ENCODE measurements at places on chromosomes 3 and 15.

- DNase-seq = no peak
These were observed 379.6 kb upstream of the PDZRN3 start for GRCh38 chr3:74004386-74004785.

GRCh38 chr15:72797834-72798233 lies 14.3 kb upstream of the ADPGK start:
- no peak for DNase-seq

GRCh38 chr3:126781889-126782491 lies 78.0 kb downstream of the CHCHD6 start:
- DNase-seq = no peak

DNA sequence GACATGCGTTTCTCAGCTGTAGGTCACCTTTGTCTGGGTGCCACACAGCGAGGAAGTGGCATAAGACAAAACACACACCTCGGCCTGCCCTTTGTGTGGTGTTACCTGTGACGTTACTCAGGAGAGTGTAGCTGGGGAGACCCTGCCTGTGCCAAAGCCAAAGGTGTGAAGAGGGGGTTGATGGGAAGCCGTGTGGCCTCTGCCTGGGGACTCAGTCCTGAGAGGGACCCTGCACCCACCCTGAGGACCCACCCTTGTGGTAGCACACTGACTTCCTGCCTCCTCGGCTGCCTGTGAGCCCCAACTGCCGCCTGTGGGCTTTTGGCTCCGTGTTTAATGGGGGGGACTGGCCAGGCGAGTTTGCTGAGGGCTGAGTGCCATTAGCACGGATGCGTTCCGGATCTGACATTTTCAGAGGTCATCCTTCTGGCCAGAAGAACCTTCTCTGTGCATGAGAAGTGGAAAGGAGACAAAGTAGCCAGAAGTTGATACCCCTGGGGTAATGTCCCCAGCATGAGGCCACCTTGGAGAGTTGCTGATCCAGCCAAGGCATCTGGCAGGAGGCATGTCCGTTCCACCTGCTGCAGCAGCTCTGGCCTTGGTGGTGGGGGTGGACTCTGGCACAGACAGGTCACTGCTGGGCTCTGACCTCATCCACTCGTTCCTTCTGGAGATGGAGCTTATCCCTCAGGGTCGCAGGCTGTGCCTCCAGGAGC lies 51.8 kb upstream of the FURIN start:
- DNase-seq = no peak

DNA sequence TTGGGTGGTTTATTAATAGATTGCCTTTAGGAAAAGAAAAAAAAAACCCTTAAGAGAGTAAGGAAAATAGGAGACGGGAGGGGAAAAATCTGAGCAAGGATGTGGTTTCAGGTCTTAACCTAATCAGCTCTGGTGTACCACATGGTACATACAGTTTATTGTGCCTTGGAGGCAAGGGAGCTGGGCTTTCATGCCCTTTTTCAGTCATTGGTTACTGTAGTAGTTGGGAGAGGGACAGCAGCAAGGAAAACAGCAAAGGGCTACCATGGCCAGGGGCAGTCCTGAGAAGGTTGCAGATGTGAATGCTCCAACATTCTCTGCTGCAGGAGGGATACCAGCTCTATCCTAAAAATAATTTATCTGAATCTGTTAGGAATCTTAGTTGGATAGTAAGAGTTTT lies 5.9 kb downstream of the CMC1 start:
- DNase-seq = no peak

DNA sequence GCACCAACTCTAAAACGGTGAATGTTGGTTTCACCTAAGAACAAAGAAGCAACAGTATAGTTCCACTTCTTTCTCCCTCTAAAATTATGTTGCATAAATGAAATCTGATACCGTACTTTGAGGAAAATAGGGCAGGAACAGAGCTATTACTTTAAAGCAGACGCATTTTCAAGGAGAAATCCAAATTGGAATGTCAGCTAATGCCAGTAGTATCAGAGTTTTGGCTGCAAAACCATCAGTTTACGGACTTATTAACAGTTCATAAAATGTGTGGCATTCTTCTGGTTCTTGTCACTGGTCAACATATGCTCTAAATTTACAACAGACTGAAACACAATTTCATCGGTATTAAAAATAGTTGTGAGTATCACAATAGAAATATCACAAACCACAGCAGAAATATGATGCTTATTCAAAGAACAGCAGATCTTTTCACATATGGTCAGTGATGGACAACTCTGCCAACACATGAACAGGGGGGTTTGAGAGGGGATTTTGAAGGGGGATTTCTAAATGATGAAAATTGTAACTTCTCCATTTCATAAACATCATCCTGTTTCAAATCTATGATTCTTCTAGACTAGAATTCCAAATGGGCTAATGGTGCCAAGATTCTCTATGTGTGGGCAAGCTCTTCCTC lies 38.7 kb upstream of the ROBO2 start:
- DNase-seq = no peak

- no peak for DNase-seq
These were observed 132.7 kb upstream of the TPRG1 start for GRCh38 chr3:189038773-189039745.

DNA sequence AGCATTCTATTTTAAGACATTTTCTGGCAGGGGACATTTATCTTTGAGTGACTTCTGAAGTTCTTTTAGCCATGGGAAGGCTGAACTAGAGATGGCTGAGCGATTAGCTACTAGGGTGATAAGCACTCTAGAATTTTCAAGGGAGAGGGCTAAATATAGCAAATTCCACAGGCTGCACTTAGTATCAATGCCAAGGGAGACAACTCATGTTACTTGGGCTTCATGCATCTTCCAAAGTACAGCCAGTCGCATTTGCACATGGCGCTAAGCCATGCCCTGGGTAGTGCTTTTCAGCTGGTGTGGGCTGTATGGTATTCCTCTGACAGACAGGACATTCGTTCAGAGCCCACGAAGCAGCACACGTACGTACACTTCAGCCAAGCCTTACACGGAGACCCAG lies 69.6 kb downstream of the RYR3 start:
- no peak for DNase-seq

- DNase-seq = no peak
These were observed 40.0 kb downstream of the MUC4 start for GRCh38 chr3:195771646-195772300.

GRCh38 chr15:61541516-61541915 lies 312.4 kb upstream of the RORA start:
- DNase-seq = no peak

GRCh38 chr3:140602781-140603180 lies 75.1 kb upstream of the TRIM42 start:
- no peak for DNase-seq

DNA sequence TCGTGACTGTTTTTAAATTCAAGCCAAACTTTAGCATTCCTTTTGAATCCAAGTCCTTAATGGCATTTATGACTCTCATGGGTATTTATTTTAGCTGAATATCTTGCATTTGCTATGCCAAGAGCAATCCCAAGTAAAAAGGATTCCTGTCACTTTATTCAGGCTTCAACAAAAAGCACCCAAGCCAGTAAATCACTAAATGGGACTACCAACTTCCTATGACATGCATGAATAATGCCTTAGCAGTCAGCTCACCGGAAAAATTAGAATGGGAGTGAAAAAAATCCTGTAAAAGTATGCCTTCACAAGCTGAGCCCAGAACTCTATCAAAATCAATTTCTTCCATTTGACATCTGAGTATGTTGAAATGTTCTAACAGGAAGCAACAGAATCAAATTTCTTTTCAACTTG lies 1297.9 kb downstream of the ROBO2 start:
- DNase-seq = no peak

GRCh38 chr3:186070996-186071395 lies 37.9 kb downstream of the ETV5 start:
- no peak for DNase-seq

DNA sequence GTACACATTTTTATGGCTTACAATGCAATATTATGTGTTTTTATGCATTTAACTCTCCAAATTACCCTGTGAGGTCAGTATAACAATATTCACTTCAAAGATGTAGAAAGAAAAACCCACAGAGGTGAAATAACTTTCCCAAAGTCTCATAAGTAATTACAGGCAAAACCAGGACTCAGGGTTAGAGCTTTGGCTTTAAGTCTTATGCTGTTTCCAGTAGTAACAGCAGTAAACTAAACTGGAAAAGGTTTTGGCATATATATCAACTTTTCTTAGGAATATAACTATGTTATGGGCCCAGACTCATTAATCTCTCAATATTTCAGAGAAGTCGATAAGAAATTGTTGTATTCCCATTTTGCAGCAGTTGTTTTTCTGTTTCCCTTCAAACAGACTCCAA lies 206.3 kb upstream of the KCNMB2 start:
- DNase-seq = no peak

- DNase-seq = no peak
These were observed 26.2 kb upstream of the ZNF770 start for GRCh38 chr15:35014241-35014640.

DNA sequence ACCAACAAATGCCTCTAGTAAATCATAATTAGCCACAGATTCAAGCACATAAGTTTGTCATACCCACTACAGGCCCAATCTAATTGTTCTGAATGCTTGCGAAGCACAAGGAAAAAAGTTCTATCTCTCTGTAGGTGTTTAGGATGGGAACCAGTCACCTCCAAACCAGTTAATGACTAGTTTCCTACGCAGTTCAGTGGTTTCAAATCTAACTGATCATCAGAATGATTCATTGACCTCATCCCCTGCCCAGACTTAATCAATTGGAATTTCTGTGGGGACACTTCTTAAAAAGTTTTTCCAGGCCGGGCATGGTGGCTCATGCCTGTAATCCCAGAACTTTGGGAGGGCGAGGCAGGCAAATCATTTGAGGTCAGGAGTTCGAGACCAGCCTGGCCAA lies 24.3 kb upstream of the MASP1 start:
- no peak for DNase-seq

DNA sequence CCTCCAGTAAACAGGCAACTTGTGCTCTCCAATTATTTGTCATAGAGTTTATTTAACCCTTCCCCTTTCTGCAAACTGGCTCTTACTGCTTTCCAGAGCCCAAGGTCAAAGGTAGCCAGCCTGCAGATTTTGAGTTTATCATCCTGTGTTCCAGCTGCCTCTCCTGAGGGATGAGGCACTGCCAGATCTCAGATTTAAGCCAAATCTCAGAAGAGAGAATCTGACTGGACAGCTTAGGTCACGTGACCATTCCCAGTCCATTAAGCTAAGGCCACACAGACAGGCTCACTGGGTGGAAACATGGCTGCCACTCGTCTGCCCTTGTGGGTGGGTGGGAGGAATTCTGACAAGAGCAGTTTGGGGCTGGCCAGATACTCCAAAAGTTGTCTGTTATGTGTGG lies 8.6 kb upstream of the SIAH2 start:
- no peak for DNase-seq

DNA sequence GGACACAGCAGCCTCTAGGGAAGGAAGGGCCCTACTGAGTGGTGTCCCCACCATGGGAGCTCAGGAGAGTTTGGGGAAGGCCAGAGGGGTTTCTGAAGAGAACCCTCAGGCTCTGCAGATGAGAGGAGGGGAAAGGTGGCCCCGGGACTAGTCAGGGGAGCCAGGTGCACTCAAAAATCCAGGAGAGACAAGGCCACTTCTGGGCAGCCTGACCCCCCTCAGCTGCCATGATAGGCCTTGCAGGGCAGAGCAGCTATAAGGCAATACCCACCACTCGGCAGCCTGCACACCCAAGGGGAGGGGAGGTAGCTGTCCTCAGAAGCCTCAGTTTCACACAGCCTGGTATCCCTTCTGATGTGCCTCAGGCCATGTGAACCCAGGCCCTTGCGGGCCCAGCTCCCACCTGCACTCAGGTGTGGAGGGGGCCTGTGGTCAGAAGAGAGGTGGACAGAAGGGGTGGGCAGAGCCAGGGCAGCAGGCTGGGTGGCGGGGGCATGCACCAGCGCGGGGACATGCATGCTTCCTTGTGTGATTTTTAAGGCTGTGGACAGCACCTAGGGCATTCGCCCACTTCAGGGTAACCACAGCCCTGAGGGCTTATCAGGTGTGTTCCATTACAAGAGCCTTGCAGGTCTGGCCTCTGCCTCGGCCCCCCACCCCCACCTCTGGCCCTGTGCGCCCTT lies 34.6 kb downstream of the SRPRB start:
- DNase-seq = no peak

- DNase-seq = no peak
These were observed 49.8 kb upstream of the GALNT15 start for GRCh38 chr3:16124636-16125035.

DNA sequence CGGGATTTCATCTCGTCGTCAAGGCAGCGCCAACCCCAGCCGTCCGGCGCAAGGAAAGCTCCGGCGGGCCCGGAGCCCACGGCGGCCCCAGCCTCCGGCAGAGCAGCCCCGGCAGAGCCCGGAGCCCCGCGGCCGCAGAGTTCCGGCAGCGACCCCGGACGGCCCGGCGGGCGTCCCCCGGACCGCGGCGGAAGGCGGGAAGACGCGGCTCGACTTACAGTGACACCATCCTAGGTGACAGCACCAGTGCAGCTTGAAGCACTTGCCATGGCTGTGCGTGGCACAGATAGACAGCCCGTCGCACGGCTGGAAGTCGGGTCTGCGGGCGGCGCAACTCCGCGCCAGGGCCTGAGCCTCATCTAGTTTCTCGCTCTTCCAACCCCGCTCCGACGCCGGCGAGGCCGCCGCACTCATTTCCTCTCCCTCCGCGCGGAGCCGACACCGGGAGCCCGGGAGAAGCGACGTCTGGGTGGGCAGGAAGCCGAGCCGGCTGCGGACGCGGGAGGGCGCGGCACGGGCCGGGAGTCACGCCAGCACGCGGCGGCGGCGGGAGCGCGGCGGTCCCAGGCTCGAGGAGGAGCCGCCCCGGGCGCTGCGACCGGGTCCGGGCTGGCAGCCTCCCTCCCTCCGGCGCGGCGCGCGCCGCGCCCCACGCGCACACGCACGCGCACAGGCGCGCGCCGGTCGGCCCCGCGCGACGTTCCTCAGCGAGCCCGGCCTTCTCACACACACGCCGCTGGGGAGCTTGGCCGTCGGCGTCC lies at the start of gene C3orf70:
TSS of gene C3orf70 (minus strand) at position 651 of the 761 bp plus-strand sequence. CDS start at position 414, 237 bp downstream.
- no peak for DNase-seq

- no peak for DNase-seq
These were observed 88.8 kb upstream of the C3orf80 start for GRCh38 chr3:160136421-160136820.

- no peak for DNase-seq
These were observed 10.2 kb upstream of the FAH start for GRCh38 chr15:80142646-80143045.

DNA sequence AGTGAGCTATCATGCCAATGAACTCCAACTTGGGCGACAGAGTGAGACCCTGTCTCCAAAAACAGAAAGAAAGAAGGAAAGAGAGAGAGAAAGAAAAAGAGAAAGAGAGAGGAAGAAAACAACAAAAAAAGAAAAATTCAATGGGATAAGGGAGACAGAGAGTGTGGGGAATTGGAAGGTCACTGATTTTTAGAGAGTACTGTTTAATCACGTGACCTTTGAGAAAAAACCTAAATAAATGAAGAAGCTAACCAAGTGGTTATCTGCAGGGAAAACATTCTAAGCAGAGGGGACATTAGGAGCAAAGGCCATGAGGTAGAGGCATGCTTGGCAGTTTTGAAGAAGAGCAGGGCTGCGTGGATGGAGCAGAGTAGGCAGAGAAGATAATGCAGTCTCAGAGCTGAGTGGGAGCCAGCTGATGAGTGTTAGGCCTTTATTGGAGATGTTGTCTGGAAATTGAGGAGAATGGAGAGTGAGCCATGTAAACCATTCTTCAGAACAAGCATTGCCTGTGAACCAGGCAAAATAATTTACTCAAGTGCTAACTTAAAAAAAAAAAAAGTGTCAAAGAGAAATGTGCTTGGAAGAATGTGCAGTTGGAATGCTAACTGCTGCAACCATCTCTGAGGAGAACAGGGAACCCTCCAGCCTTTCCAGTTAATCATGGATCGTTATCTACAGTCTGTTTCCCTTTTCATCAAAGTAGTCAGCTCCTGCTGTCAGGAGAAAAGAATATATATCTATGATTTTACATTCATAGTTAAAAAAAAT lies 377.3 kb upstream of the SEMA6D start:
- no peak for DNase-seq

GRCh38 chr3:107142786-107143575 lies 234.3 kb upstream of the CCDC54 start:
- no peak for DNase-seq
